ENCODE measurements at places on chromosomes 3 and 15. TPM values are rescaled to one million over a fixed set of nuclear protein-coding genes. Genes with fewer than 3 reads are reported as not detected.

BFSP2 gene
- not detected for total RNA-seq

CPN2 gene
- not detected for total RNA-seq

POLR2H gene
- total RNA-seq = 98.0 TPM

MESP2 gene
- 0.58 TPM for total RNA-seq

LRTM1 gene
- total RNA-seq = not detected

PYGO1 gene
- total RNA-seq = 11.2 TPM

CRTAP gene
- total RNA-seq = 507 TPM
